Iris pigment epithelial cell (primary cell): ENCODE measurements at places on chromosomes 12 and 14.

GRCh38 chr12:68850390-68850789, 42.4 kb downstream of the MDM2 start:
- DNase-seq, result no peak

DNA sequence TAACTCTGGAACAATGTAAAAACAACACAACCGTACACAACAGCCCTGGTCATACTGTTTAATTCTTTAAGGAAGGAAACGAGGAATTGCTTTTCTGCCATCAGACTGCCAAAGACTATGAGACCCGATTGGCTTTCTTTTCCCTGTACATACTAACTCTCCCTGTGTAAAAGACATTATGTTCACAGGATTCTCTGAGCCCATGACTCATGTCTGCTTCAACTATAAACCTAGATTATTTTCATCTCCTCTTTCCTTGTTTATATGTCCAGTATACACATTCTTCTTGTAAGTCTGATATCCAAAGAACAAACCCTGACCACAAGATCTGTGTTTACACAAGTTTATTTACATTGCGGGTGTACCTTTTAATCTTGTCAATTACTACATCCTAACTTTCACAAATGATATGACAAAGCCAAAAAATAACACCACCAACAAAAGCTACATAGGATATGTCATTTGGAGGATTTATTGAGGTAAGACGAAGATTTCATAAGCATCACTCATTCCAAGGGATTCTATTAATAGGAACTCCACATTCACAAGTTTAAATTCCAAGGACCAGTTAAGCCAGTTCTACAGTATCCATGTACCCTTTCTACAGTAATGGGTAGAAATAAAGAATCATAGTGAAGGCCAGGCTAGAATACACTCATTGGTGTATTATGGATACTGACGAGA, 67.3 kb downstream of the STXBP6 start:
- peak; percentile 93 for DNase-seq

DNA sequence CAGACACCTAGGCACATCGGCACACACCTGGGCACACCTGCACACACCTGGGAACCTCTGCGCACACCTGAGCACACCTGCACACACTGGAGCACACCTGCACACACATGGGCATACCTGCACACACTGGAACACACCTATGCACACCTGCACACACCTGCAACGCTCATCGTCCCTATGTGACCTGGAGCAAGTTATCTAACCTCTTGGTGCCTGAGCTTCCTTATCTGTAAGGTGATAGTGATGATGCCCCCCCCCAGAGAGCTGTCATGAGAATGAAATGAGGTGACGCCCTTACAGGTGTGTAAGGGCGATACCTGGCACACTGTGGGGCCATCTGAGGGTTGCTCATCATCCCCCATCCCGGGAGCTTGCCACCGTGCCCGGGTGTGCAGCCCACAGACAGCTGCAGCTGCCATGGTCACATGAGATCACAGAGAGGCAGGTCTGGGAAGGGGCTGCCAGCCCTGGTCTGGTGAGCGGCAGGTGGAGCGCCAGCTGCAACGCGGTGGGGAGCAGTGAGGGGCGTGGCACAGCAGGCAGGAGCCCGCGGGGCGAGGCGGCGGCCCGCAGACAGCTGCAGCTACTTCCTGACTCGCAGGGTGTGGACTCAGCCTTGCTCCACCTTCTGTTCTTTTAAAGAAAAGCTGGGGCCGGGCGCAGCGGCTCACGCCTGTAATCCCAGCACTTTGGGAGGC, 59.9 kb upstream of the FBRSL1 start:
- DNase-seq, result peak; percentile 23

DNA sequence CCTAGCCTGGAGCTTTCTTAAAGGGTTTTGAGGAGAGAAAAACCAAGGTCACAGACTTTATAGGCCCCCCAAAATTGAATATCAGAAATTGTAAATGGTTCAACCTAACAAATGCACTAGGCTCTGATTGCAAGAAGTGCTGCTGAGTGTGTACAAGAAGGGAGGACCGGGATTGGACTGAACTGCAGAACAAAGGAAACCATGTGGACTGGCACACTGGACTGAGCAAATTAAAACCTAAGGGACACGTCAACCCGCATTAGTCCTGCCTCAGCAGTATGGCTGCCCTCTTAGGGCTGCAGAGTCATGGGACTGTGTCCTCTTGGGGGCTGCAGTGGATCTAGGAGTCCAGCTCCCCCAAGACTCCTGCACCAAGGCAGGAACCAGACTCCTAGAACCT, 842 bp upstream of the CISTR start:
- no peak for DNase-seq

DNA sequence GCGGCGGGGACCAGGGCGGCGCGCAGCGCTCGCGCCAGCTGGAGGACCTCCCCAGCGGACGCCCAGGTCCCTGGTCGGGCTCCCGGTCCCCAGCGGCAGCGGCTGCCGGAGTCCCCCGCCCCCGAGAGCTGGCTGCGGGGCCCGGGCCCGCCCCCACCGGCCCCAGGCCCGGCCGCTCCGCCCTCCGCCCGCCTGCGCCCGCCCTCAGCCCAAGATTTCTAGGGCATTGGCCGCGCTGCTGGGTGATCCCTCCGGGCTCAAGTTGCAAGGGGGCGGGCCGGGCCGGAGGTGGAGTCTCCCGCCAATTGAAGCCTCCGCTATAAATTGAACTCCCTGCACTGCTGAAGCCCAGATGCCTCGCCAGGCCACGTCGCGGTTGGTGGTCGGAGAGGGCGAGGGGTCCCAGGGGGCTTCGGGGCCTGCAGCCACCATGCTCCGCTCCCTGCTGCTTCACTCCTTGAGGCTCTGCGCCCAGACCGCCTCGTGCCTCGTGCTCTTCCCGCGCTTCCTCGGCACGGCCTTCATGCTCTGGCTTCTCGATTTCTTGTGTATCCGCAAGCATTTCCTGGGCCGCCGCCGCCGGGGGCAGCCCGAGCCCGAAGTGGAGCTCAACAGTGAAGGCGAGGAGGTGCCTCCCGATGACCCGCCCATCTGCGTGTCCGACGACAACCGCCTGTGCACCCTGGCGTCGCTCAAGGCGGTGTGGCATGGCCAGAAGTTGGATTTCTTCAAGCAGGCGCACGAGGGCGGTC, at the start of gene DIO3:
Gene DIO3 (plus strand): TSS at position 351 of the 752 bp plus-strand sequence.
- DNase-seq, result peak; percentile 10

GRCh38 chr12:2652011-2652400, 142.8 kb upstream of the FKBP4 start:
- no peak for DNase-seq

DNA sequence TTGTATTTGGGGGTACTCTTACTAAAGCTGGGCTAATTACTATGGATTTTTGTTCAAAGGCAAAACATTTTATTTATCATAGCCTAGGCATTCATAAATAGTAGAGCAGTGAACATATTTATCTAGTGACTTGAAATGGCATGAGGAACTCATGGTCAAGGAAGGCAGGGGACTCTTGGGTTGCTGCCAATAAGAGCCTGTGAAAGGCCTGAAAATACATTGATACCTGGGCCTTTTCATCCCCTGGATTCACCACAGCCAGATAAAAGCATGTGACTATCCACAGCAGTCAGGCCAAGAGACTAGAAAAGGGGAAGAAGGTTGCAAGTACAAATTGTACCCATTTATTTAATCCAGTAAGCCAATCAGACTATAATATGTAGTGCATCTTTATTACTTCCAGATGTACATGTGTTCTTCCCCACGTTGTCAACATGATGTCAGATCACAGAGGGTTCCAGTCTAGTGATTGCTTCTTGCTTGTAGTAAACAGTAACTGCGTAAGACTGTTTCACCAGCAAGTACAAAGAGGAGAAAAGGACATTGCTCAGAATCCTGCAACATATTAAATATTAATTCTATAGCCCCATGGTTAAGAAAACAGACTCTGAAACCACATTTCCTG, 409.7 kb downstream of the NOVA1 start:
- DNase-seq, result peak; percentile 74

DNA sequence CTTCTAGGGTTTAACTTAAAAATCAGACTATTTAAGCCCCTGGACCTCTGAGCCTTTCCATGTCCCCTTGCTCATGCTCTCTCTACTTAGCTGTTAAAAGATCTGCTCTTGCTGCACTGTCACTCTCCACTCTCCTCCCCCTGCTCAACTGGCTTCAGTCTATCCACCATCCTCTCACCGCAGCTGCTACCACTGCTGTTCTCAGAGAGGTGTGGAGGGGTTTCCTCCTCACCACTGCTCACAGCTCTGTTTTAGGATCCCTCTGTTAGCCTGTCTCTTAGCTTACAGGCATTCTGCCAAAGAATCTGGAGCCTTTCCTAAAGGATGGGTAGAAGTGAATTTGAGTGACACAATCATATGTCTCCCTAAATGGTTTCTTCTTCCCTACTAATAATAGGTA, 43.7 kb upstream of the ATP2B1 start:
- no peak for DNase-seq

DNA sequence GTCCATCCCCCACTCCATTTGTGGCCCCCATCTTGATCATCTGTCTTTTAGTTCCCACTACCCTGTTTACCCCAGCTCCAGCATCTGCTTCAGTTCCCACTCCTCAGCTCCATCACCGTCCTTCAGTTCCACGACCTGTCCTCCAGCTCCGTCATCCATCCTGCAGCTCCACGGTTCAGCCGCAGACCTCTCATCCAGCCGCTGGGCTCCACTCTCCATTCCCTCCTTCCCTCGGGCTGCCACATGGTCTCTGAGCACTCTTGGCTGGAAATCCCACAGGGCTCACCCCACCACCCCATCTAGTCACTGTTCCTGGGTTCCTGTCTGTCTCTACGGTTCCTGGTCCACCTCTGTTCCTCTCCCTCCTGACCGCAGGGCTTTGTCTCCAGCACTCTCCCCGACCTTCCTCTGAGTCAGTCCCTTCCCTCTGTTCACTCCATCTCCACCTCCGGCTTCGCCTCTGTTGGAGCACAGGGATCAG, 3.3 kb upstream of the P3H3 start:
- peak; percentile 45 for DNase-seq

DNA sequence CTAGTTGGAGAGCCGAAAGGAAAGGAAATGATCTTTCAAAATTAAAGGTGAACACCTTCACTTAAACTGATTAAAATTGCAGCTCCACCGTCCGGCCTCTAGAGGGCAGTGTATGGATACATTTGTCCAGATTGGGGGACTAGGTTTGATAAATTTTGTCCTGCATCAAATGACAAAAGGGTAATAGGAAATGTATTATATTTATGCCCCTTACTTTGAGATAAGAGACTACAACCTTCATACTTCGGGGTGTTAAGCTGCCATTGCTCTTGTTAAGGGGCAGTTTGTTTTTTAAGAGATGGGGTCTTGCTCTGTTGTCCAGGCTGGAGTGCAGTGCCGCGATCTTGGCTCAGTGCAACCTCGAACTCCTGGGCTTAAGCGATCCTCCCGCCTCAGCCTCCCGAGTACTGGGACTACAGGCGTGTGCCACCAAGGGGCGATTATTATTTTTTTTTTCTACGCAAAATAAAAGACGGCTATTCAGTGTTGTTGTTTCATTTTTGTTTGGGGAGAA, 818 bp upstream of the SUOX start:
- DNase-seq, result peak; percentile 56

DNA sequence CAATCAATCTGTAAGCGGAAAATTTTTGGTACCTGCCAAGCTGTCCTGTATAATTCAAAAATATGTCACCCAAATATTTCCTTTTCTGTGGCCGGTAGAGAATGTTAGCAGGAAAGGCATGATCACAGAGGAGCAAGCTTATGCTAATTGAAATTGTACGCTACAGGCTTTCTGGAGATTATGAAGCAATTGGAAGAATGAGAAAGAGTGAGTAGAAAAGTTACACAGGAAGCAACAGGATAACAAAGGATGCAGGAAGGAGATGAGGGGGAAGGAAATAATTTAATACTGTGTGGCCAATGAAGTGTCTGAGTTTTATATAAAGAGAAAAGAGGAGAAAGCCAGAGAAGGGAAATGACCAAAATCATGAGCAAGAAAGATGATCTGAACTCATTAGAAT, 627.2 kb upstream of the STXBP6 start:
- DNase-seq, result no peak

DNA sequence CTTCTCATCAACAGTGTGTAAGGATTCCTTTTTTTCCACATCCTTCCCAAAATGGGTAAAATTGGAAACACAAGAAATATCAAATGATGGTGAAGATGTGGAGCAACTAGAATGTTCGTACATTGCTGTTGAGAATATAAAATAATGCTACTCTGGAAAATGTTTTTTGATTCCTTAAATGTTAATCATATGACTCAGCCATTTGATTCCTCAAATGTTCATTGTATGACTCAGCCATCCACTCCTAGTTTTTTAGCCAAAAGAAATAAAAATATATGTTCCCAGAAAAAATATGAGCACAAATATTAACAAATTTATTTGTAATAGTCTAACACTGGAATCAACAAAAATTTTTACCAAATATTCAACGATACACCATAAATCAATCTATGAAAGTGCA, 1108.6 kb downstream of the LRFN5 start:
- peak; percentile 64 for DNase-seq

DNA sequence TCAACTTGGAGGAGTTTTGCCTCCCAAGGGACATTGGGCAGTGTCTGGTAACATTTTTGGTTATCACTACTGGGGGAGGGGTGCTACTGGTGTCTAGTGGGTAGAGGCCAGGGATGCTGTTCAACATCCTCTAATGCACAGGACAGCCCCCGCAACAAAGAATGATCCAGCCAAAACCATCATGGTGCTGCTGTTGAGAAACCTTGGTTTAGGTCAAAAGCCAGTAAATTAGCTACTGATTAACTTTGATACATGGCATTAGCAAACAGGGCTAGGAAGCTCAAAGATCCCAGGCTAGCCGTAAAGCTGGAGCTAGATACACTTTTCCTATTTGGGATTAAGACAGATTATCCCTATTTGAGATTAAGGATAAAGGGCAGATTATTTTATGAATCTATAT, 8.8 kb downstream of the ALKBH2 start:
- no peak for DNase-seq

GRCh38 chr12:113946175-113946574, 19.9 kb downstream of the RBM19 start:
- no peak for DNase-seq

GRCh38 chr12:96204381-96204780, 10.2 kb downstream of the ELK3 start:
- DNase-seq, result no peak
